ENCODE measurements at places on chromosomes 7 and 10.

GRCh38 chr7:35019179-35019729 lies 18.0 kb downstream of the DPY19L1 start:
- no peaks in the 10 kb centered on the region for H3K36me3 ChIP-seq
- peaks cover 12% of the 10 kb centered on the region for H3K4me1 ChIP-seq
- DNase-seq: no peak
- no peaks in the 10 kb centered on the region for H3K27me3 ChIP-seq
- H3K4me3 ChIP-seq: no peak overlapping the region

- H3K27me3 ChIP-seq: no peaks in the 10 kb centered on the region
- H3K4me3 ChIP-seq: no peak overlapping the region
- H3K27ac ChIP-seq: no peak overlapping the region
- no peaks in the 10 kb centered on the region for H3K4me1 ChIP-seq
Measured at GRCh38 chr10:88687853-88688467, 18.1 kb upstream of the LIPK start.

DNA sequence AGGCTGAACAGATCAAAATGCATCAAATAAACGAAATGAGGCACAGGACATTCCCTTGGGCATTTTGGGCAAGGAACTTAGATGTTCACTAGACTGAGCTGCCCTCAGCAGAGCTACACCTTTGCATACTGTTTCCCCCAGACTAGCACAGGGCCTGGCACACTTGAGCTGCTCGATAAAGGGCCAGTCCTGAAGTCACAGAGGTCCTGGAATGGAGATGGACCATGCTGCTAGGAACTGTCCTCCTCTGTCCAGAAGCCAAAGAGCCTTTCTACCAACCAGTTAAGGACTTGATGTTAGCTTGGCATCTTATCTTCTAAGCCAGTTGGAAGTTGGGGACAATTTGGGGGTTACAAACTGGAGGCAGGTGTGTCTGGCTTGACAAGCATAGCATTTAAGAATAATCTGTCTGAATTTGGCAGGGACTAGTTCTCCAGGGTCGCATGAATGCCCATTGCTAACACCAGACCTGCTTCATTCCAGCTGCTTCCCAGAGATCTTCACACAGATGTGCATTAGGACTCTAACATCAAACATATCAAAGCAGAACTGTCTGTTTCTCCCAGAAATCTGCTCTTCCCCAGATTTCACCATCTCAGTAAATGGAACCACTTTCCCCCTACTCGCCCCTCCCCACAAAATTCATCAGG lies 152.2 kb upstream of the PDE1C start:
- no peaks in the 10 kb centered on the region for H3K4me1 ChIP-seq
- DNase-seq: no peak
- H3K36me3 ChIP-seq: no peaks in the 10 kb centered on the region
- H3K27ac ChIP-seq: no peak overlapping the region
- H3K27me3 ChIP-seq: no peaks in the 10 kb centered on the region
- no peak overlapping the region for H3K4me3 ChIP-seq

DNA sequence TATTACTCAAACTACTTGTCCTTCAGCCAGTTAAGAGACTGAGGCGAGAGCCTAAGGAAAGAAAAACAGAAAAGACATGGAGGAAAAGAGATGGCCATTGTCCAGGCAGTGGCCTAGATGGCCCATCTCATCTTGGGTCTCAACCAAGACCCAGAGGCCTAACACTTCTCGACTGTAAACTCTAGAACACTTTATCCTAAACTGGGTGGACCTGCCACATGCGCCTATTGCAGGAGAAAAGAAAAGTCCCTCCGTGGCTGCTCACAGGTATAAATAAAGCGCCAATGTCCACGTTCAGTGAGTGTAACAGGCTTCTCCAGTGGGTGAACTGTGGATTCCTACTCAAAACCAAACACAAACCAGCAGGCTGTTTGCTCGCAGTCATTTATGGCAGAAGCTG lies 92.7 kb upstream of the DDC start:
- peak overlapping the region; percentile 84 for H3K27ac ChIP-seq
- H3K4me1 ChIP-seq: peaks cover 64% of the 10 kb centered on the region
- no peak for DNase-seq

DNA sequence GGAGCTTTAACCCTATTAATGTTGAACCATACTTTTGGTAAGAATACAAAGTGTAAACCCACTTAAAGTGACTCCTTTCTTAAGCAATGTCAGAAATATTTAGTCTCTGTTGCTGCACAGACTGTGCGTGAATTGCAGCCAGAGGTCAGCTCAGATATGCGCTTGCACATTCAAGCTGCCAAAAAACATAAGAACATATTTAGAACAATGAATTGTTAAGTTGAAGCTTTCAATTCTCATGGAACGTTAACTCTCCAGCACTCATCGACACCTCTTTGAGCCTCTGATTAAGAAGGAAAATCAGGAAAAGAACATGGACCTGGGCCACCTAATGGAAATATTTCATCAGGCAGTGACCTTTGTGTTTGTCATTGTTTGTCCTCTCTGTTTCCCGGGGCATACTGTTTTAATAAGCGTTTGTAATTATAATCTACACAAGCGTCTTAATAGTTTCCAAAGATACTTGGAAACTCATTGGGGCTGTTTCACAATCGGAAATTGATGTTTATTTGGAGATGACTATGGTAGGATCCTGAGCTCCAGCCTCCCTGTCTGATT lies 193.0 kb upstream of the CELF2 start:
- H3K4me1 ChIP-seq: peaks cover 9% of the 10 kb centered on the region
- no peaks in the 10 kb centered on the region for H3K27me3 ChIP-seq
- no peak for DNase-seq
- no peak overlapping the region for H3K4me3 ChIP-seq
- H3K27ac ChIP-seq: no peak overlapping the region

- no peak for DNase-seq
- H3K27ac ChIP-seq: no peak overlapping the region
- H3K36me3 ChIP-seq: no peaks in the 10 kb centered on the region
Measured at GRCh38 chr7:96921231-96921630, 84.1 kb upstream of the DLX6 start.

DNA sequence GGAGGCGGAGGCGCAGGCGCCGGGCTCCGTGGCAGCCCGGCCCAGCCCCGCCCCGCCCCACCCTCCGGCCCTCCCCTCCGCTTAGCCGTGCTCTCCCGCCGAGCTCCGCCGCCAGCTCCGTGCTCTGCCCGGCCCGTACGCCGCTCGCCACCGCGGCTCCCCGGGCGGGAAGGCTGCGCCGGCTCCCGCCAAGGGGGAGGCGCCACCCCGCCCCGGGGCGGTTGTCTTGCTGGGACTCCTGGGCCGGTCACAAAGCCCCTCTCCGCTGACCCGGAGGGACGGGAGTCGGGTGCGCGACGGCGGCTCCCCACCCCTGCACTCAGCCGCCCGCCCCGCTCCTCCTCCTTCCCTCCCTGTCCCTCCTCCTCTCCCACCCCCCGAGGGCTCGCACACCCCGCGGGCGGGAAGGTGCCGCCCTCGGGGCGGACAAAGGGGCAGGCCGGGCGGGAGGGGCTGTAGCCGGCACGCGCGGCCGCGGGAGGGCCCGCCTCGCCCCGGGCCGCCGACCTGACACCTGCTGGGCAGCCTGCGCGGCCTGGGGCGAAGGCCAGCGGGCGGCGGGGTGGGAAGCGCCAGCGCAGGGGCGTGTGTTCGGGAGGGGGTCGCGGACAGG lies 11.5 kb upstream of the SP8 start:
- H3K27me3 ChIP-seq: no peaks in the 10 kb centered on the region
- H3K4me3 ChIP-seq: peak overlapping the region; percentile 65
- H3K36me3 ChIP-seq: no peaks in the 10 kb centered on the region
- peak; percentile 89 for DNase-seq
- no peaks in the 10 kb centered on the region for H3K4me1 ChIP-seq

- no peaks in the 10 kb centered on the region for H3K4me1 ChIP-seq
- no peak overlapping the region for H3K27ac ChIP-seq
- DNase-seq: no peak
Measured at GRCh38 chr7:11587048-11587447, 244.9 kb downstream of the THSD7A start.

GRCh38 chr7:71184136-71184535 lies 52.2 kb downstream of the GALNT17 start:
- H3K4me3 ChIP-seq: no peak overlapping the region
- H3K27ac ChIP-seq: no peak overlapping the region

- no peak overlapping the region for H3K27ac ChIP-seq
- no peaks in the 10 kb centered on the region for H3K36me3 ChIP-seq
- no peaks in the 10 kb centered on the region for H3K4me1 ChIP-seq
Measured at GRCh38 chr7:108650467-108650866, 80.8 kb downstream of the DNAJB9 start.

- DNase-seq: peak; percentile 58
- peak overlapping the region; percentile 56 for H3K4me3 ChIP-seq
- H3K4me1 ChIP-seq: 0 out of 2 replicates have a peak, but pooled peaks cover 2% of the 10 kb centered on the region
- no peaks in the 10 kb centered on the region for H3K36me3 ChIP-seq
- peak overlapping the region; percentile 65 for H3K27ac ChIP-seq
Measured at GRCh38 chr10:85946713-85947326, 419.8 kb downstream of the GRID1 start.

- H3K36me3 ChIP-seq: no peaks in the 10 kb centered on the region
- H3K27ac ChIP-seq: no peak overlapping the region
- H3K4me3 ChIP-seq: no peak overlapping the region
- peaks cover 6% of the 10 kb centered on the region for H3K4me1 ChIP-seq
- DNase-seq: peak; percentile 50
Measured at GRCh38 chr7:85041605-85042216, 145.1 kb downstream of the SEMA3D start.

- no peaks in the 10 kb centered on the region for H3K27me3 ChIP-seq
- no peak for DNase-seq
- H3K4me3 ChIP-seq: no peak overlapping the region
- peaks cover 6% of the 10 kb centered on the region for H3K36me3 ChIP-seq
- H3K4me1 ChIP-seq: peaks cover 21% of the 10 kb centered on the region
- H3K27ac ChIP-seq: no peak overlapping the region
Measured at GRCh38 chr10:130167193-130167592, 31.0 kb downstream of the GLRX3 start.

DNA sequence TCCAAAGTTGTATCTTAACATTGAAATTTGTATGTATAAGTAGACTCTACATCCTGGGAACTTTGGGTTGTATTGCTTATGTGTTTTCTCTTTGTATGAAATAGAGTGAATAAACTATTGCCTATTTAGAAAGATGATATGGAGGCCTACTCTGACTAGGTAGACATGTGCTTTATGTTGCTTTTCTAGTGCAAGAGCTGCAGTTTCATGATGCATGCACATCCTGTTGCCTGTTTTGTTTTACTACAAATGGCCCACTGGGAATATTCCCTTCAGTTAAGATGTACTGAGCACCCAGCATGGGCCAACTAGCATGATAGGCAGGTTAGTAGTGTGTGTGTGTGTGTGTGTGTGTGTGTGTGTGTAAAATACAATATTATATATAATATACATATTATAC lies 282.1 kb upstream of the LRGUK start:
- H3K36me3 ChIP-seq: no peaks in the 10 kb centered on the region
- no peaks in the 10 kb centered on the region for H3K27me3 ChIP-seq
- H3K4me1 ChIP-seq: no peaks in the 10 kb centered on the region
- no peak overlapping the region for H3K27ac ChIP-seq
- DNase-seq: no peak

- no peak for DNase-seq
- no peak overlapping the region for H3K27ac ChIP-seq
- H3K36me3 ChIP-seq: no peaks in the 10 kb centered on the region
- no peaks in the 10 kb centered on the region for H3K27me3 ChIP-seq
- no peaks in the 10 kb centered on the region for H3K4me1 ChIP-seq
Measured at GRCh38 chr10:30092151-30092790, 32.9 kb upstream of the JCAD start.

DNA sequence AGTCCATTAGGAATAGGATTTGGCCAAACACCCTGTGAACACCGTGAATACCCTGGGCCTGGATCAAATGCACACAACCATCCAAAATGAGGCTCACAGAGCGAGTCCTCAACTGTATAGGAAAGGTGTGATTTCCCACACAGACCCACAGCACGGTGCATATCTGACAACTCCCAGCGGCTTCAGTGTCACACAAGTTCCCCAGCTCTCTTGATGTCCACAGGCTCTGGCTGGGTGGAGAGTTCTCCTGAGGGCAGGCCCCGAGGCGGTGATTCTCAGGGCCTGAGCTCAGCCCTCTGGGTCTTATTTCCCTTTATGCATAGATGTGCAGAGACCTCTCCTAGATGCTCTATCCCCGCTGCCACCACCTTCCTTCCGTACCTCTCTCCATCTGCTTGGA lies 64.1 kb downstream of the SH3PXD2A start:
- H3K4me1 ChIP-seq: no peaks in the 10 kb centered on the region
- no peaks in the 10 kb centered on the region for H3K36me3 ChIP-seq
- no peak for DNase-seq
- no peak overlapping the region for H3K27ac ChIP-seq
- no peaks in the 10 kb centered on the region for H3K27me3 ChIP-seq
- no peak overlapping the region for H3K4me3 ChIP-seq

DNA sequence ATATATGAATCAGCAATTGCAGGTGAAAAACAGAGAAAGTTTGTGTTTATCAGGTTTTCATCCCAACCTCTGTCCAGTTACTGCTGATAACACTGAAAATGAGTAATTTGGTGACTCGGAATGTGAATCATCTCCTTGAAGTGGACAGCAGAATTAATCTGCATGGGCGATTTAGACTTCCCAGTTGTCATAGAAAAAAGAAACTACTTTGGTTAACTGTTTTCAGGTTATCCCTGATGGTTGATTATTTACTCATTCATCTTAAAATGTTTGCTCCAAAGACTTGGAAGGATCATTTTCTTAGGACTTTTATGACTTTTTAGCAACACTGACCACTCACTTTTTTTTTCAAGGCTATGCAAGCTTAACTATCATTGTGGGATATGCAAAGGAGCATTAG lies 504.1 kb upstream of the ANKRD30A start:
- H3K4me3 ChIP-seq: no peak overlapping the region
- H3K36me3 ChIP-seq: no peaks in the 10 kb centered on the region
- DNase-seq: no peak
- no peak overlapping the region for H3K27ac ChIP-seq

- no peaks in the 10 kb centered on the region for H3K36me3 ChIP-seq
- H3K4me3 ChIP-seq: no peak overlapping the region
- H3K27ac ChIP-seq: no peak overlapping the region
- DNase-seq: no peak
- H3K4me1 ChIP-seq: no peaks in the 10 kb centered on the region
Measured at GRCh38 chr7:112370436-112370835, 79.8 kb upstream of the IFRD1 start.

DNA sequence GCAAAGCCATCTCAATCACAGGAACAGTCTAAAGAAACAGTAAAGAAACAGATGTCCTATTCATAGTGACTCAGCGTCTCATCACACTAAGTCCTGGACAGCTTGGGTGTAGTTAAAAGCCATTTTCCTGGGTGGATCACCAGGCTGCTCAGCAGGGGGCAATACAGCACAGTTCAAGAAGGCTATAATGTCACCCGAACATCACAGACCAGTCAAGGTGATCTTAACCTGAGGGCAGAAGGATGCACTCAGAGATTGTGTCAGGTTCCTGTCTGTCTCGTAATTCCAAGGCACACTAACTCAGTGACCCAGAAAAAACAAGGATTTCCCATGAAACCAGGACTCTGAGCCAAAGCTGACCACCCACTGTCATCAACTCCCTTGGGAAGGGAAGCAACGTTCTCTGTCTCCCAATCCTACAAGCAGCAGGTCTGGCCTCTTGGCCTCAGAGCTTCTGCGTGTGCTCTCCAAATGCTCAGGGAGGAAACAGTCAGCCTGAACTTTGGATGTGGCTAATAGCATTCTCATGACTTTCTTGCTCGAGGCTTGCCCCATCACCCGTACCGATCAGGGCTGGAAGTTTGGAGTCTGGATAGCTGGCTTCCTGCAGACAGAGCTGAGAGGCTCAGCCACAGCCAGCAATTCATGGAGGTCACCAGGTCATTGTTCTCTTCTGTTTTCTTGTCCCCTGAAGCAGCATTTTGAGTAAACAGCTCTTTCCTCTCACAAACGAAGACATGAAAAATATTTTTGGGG lies 90.4 kb upstream of the FAM171A1 start:
- no peaks in the 10 kb centered on the region for H3K4me1 ChIP-seq
- H3K27ac ChIP-seq: no peak overlapping the region
- H3K36me3 ChIP-seq: no peaks in the 10 kb centered on the region
- H3K4me3 ChIP-seq: no peak overlapping the region
- H3K27me3 ChIP-seq: no peaks in the 10 kb centered on the region

Measured in MM.1S (cell line).